Stimulated activated CD8-positive, alpha-beta memory T cell treated with anti-CD3 and anti-CD28 coated beads, Interleukin-4, amount 100 ng/mL, for 24 hours (primary cell): ENCODE measurements at places on chromosomes 7 and 10.

GRCh38 chr10:22992075-22992474 is 64.2 kb downstream of the ARMC3 start:
- DNase-seq: no peak

DNA sequence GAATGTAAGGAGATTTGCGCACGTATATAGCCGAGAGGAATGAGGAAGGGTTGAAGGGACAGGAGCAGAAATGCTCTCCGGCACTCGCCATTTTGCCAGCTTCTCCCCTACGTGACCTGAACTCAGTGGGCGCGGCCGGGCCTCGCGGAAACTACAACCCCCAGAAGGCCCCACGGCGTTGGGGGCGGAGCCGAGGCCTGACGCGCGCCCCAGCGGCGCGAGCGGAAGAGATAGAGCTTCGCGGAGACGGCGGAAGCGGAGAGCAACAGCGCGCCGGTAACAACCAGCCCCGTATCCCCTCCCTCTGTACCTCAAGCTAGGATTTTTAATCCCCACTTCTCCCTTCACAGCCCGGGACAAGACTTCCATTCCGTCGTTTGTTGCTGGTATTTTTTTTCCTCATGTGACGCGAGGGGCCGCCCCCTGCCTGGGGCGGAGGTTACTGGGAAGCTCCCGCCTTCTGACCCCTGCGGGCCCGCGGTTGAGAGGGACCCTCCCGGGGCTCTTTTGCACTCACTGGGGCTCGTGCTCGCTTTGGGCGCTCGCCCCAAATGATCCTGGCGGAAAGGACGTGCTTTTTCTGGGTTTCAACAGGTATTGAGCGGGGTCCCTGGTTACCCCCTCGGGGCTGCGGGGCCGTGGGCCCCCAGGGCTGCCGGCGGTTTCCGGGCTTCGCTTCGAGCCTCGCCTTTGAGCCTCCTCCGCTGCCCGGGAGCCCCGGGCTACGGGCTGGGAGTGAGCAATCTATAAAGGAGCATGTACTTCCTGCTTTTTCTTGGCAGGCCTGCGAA is at the start of gene R3HCC1L:
TSS of gene R3HCC1L (plus strand) at position 227 of the 791 bp plus-strand sequence. CDS start 73,458 bp downstream, outside the sequence.
- DNase-seq: peak; percentile 90

DNA sequence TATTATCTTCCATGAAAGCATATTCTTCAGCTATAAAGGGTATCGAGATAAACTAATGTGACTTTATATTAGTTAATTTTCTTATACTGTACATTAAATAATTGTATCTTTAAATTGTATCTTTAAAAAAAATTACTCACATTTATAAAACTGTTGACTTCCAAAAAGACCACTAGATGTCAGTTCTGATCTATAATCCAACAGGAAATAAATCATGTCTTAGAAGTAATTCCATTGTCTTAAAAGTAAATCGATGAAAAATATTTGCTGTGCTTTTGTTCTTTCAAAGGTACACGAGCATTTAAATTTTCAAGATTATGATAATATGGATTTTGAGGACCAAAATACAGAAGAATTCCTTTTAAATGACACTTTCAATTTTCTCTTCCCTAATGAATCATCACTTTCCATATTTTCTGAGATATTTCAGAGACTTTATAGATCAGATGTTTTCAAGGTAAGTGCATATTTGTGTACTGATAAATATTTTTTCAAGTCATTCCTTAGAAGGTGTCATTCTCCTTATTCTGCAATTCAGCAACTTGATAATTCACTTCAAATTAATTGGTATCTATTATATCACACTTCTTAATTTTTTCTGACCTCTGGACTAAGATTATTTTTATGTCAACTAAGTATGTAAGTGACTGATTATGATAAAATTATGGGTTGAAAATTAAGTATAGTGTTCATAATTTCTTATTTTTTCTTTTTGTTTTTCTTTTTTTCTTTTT is 138.5 kb downstream of the CPED1 start:
- DNase-seq: no peak

GRCh38 chr7:56062382-56062781 is 1.7 kb upstream of the SUMF2 start:
- no peak for DNase-seq

DNA sequence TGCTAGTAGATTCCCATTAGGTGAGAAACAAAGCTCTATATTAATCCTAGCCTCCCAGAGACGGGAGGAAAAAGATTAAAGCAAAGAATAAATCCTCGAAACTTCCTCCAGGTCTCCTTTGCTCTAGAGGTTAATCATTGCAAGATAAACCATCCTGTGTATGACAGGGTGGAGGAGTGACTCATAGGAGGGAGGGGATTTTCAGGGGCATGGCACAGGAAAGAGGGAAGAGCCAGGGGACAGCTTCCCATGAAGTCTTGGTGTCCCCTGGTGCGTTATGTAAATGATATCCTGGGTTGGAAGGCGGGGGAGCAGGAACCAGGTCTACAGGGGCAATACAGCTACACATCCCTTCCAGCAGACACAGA is 780 bp downstream of the CYP3A5 start:
- no peak for DNase-seq

GRCh38 chr7:153381275-153382040 is 621.9 kb downstream of the ACTR3B start:
- no peak for DNase-seq

DNA sequence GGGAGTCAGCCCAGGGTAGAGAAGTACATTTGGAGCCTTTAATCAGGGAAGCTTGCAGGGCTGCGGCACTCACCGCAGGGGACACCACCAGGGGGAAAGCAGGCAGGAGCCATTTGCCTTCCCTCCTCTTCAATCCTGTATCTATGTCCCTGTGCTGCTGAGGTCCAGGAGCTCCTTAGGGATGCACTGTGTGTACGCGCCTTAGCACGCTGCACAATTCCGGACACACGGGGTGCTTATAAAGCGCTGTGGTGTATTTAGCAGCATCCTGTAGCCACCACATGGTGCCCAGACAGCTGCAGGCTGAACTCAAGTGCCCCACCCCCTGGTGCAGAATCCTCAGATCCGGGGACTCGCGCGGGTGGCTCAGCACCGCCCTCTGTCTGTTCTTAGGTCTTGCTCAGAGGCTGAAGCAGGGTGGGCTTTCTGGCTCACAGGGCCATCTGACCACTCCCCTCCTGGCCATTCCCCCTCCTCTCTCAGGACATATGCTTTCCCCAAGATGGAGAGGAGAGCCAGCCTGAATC is 421.4 kb downstream of the SDK1 start:
- DNase-seq: peak; percentile 10

DNA sequence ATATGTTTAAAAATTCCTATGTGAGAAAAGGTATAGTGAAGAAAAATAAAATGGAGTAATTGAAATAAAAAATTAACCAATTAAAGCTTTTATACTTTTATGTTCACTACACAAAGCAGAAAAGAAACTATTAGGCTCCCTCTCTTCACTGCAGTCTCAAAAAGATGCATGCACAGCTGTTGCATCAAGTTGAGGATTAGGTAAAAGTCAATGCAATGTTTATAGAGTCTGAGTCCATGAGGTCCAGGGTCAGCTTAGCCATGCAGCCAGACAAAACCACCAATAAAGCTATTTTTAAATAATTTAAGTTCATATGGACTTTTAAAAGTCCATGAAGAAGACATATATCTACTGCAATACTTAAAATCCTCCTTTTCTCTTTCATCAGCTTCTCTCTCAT is 31.1 kb upstream of the ING3 start:
- no peak for DNase-seq

DNA sequence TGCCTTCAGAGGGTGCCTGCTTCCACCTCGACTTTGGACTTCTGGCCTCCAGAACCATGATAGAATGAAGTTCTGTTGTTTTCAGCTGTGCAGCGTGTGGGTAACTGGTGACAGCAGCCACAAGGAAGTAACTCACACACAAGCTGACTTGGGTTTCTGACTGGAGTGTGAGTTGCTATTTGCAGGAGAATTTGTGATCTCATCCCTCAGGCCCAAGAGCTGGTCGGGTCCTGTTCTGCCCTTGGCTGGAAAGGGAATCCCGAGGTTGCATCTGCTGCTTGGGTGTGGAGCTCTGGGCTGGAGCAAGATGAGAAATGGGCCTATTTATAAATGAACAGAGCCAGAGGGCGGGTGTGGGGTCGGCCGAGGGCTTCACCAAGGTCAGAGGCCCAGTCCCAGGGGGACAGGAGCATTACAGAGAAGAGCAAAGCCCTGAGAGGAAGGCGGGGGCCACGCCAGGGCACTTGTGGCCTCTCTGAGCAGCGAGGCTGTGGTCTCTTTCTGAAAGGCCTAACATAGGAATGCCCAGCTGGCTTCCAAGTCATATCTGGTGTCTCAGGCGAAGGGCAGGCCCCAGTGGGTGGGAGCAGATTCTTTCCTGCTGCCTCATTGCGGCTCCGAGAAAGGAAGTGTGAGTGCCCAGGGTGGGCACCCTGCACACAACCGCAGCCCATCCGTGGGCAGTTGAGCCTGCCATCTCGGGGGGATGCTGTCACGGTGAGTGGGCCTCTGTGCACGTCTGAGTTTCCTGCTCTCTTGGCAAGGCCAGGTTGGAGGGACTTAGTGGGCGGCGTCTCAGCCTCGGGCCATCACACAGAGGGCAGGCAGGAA is 26.5 kb upstream of the C10orf71 start:
- DNase-seq: no peak
